ENCODE measurements at places on chromosomes 2 and 18.

DNA sequence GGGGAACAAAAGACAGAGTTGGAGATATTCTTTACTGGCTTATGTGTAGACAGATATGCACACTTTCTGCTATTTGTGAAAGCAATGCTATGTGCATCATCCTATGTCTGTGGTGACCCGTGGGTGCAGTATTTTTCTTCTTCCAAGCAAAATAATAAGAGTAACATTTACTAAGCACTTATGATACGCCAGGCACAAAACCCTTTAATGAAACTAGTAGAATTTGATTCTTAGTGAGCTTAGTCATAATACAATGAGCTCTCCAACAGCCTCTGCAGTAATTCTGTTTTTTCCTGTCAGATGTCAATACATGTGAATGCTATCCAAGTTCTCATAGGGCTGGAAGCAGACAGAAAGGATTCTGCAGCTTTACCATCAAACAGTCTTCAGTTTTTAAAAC lies 130.6 kb downstream of the RAD51AP2 start:
- no peak for DNase-seq

DNA sequence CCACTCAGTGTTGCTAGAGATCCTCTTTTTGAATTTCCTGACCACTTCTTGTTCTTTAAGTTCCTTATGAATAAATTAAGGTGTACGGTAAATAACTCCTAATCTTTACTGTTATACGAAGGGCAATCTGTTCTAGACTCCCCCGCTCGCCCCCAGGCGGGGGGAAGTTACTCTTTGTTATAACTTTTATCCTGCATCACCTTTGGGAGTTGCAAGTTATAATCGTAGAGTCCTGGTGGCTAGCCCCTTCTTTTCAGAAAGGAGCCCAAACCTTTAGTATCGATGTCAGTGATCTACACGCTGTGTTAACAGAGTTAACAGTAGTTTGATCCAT lies 652 bp downstream of the GCA start:
- no peak for DNase-seq

DNA sequence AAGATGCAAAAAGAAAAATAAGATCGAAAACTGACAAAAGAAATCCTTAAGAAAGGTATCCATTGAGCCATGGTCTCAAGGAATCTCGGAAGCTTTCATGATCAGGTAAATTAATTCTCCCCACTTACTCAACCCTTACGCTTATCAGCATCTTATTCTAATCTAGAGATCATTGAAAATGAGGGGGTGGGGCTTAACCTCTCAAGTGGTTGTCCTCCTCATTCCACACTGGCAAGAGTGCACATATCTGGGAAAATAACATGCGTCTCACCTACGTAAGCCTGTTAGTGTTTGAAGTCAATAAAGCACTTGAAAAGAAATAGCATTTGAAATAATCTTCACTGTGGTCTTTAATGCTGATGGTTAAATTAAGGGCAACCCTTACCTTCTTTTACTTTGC lies 82.5 kb upstream of the NEUROD1 start:
- DNase-seq: no peak

GRCh38 chr2:171785450-171785849 lies 98.2 kb downstream of the DYNC1I2 start:
- no peak for DNase-seq

DNA sequence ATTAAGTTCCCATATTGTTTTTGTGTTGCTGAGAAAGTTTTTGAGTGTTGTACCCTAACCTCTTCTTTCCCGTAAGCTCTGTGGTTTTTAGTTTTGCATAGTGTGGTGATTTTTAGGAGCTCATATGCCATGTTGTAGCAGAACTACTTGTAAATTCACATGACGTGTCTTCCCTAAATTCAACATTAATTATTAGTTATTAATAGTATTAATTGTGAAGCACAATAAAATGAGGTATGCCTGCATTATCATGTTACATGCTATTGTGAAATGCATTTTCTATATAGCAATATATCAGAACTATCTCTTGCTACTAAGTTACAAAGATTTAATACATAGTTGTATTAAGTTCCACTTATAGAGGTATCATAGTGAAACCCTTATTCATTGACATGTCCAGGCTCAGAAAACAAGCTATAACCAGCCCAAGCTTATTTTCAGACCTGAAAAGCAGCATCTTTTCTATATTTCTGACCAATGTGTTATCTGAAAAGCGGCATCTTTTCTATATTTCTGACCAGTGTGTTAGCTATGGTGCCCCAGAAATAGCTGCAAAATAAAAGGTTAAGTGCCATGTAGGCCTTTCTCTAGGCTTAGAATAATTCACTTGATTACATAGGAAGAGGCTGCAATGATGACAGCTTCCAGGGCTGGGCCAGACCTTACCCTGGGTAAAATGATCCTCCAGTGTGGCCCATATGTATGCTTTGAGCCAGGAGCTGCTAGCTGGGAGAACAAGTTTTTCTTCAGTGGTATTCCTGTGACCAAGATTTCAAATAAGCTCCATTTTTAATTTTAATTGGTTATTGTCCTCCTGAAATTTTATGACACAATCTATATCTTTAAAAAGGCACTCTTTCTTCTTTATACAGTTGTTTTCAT lies 21.6 kb downstream of the EPAS1 start:
- DNase-seq: no peak

DNA sequence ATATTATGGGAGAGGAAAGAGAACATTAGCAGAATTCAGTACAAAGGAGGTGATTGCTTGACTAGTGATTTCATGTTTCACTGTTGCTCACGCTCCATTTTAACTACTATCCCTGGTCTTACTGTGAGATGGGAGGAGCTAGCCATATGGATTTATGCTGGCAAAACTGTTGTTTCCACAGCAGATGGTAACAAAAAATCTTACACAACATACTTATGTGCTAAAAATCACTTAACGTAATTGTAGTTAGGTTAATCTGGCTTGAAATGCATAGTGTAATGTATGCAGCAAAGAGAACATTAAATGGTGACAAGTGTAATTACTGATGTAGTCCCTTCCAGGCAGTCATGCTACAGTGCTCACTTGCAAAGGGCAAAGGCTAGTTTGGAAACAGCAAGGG lies 155.6 kb upstream of the LYPD1 start:
- no peak for DNase-seq

- DNase-seq: no peak
Observed at GRCh38 chr2:226154610-226155009, 645.0 kb downstream of the IRS1 start.
